ENCODE measurements at places on chromosomes 5 and 9.

- no peak for DNase-seq
Measured at GRCh38 chr9:89919171-89919681, 314.4 kb downstream of the GADD45G start.

DNA sequence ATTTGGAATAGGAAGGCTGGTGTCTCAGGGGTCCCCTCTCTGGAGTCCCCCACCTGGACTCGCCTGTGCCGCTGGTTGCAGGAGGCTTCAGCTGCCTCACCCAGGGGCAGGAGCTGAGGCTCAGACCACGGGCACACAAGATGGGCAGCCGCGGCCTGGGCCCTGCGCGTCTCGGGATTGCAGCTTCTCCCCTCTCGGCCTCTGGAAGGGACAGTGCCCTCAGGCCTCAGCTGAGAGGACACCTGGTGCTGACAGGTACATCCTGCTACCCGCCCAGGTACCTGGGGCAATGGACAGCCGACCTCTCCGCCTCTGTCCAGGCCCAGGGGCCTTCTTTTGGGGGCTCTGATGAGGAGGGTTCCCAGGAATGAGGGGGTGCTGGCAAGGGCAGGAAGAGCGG lies 38.3 kb downstream of the UNC5A start:
- no peak for DNase-seq

- DNase-seq = peak; percentile 80
Measured at GRCh38 chr5:179907556-179908324, at the start of gene TBC1D9B. TBC1D9B (minus strand) TSS chr5:179907897; CDS start chr5:179907821, 76 bp downstream.

DNA sequence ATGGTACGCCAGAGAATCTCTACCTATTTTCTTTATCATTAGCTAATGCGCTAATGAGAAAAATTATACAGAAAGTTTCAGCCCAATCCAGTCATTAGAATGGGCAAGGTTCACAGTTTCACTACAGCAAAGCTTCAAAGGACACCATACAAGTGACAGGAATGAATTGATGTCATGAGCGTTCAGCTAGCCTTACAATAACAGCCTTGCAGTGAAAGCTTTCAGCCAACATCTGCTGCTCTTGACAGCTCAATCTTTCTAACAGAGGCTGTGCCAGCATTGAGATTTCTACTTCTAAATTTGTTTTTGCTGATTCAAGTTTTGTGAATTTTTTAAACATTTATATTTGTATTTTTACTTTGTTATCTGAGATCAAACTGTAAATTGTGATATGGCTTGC lies 302.4 kb upstream of the FAM174A start:
- no peak for DNase-seq

DNA sequence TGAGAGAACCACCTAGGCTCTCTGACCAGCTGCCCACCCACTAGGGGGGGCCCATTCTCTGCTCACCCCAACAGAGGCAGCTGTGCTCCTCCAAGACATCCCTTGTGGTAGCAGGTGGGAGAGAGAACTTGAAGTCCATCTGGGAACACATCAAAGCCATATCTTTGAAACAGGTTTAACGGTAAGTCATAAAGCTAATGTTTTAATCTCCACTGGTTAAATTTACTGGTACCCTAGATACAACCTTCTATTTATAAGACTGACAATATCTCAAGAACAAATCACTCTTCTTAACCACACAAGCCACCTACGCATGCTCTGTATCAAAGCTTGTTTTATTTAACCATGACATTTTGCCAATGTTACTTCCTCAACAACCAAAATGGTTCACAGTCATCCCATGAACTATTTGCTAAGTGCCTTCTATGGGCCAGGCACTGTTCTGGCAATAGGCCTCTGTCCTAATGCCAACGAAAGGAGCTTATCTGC lies 20.4 kb downstream of the AUH start:
- DNase-seq = no peak

DNA sequence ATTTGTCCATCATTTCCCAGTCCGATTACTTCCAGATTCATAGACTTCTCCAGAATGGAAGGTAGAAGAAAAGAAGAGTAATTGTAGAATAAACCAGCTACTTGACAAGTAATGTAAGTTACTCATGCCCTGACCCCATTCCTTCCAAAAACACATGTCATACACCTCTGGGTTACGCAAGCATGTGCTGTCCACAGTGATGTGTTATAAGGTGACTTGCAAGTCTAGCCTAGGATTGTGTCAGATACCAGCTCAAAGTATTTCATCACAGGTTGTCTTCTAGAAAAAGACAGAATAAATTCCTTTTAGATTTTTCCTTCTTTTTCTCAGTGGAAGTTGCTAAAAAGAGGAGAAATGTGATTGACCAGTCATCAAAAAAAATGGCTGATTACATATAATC lies 8.0 kb upstream of the TLR4 start:
- no peak for DNase-seq

DNA sequence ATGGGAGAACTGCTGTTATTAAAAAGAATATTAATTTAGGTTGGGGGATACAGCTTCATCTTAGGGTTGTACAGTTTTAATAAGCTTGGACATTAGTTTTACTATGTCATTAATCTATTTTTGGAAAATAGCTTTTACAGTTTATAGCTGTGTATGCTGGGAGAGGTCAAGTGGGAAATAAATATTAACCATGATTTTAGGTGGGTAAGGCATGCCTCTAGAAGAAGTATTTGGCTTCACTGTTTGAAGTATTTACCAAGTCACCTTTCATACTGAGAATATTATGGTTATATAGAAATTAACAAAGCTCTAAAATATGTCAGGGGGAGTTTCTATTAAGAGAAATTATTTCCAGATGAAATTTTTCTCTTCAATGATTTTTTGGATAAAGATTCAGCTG lies 5.2 kb downstream of the C5orf22 start:
- no peak for DNase-seq

DNA sequence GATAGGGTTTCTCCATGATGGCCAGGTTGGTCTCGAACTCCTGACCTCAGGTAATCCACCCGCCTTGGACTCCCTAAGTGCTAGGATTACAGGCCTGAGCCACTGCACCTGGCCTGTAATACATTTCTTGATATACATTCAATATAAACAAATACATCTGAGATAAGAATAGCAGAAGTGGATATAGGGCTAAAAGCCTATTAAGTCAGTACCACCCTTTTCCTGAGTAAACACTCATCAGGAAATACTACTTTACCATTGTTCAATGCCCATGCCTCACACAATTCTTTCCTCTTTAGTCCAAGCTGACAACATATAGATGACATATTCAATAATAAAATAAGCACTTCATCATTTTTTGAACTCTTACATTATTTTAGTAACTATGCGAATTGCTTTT lies 64.8 kb downstream of the MRPS27 start:
- DNase-seq = no peak

DNA sequence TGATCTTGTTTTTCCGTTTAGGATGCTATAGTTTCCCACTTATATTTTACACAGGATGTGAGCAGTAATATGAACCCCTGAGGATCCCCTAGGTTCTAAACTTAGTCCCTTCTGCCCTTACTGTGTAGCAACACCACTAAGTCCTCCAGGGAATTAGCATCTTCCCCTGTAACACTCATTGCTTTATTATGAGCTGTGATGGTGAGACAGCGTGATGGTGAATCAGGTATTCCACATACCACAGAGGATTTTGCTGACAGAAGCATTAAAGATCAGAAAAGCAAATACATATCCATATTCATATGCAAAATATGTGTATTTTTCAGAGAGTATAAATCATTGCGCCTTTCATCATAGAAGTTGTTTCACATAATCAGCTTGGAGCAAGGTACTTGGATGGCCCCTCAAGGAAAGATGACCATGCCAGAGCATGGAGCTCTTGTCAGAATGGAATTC lies 317.0 kb downstream of the ICE1 start:
- no peak for DNase-seq

- no peak for DNase-seq
Measured at GRCh38 chr5:170166101-170166500, 60.4 kb downstream of the FOXI1 start.

GRCh38 chr5:36496471-36496870 lies 109.9 kb upstream of the SLC1A3 start:
- DNase-seq = no peak

GRCh38 chr9:137070906-137071275 lies 534 bp upstream of the SAPCD2 start:
- no peak for DNase-seq

DNA sequence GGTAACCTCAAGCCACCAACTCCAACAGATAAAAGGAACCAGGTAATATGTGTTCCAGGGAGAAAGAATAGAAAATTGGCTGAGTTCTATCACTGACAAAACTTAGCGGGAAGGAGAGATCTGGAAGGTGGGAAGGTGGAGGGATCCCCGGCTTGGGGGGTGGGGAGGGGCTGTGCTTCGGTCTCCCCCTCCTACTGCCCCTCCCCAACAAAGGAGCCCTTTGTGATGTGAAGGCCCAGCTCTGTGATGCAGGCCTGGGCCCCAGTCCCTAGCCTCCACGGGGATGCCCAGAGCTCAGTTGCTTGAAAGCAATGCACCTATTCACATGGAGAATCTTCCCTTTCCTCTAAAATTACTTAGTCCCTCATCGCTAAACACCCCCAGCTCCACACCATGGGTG lies 4.4 kb upstream of the ZNF484 start:
- no peak for DNase-seq

- no peak for DNase-seq
Measured at GRCh38 chr5:55570026-55570425, 35.3 kb upstream of the PLPP1 start.

DNA sequence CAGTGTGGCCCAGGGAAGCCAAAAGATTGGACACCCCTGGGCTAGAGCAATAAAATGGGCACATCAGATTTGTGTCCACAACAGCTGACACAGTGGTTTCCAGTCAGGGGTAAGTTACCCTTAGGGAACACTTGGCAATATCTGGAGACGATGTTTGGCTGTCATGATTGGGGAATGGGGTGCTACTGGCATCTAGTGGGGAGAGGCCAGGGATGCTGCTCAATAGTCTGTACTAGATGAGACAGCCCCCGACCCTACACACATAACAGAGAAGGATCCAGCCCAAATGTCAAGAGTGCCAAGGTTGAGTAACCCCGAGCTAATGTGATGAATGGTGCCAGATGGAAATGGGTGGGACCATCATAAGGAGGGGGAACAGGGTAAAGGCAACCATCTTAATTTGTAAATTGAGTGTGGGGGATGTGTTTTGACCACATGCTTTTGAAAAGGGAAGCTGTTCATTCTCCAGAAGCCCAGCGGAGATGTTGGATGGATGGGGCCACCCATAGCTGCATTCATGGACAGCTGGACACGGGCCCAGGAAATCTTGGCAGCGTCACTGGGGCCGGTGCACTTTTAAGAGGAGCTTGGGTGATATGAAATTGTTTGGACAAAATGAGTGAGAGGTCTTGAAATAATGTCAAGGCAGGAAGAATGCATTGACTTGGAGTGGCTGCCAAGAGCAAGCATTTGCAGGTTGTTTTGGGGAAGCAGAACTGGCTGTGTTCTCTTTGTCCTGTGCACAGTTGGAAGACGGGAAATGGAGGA lies 33.4 kb downstream of the SYK start:
- peak; percentile 43 for DNase-seq

GRCh38 chr5:180367991-180368390 lies 14.9 kb upstream of the GFPT2 start:
- DNase-seq = no peak

DNA sequence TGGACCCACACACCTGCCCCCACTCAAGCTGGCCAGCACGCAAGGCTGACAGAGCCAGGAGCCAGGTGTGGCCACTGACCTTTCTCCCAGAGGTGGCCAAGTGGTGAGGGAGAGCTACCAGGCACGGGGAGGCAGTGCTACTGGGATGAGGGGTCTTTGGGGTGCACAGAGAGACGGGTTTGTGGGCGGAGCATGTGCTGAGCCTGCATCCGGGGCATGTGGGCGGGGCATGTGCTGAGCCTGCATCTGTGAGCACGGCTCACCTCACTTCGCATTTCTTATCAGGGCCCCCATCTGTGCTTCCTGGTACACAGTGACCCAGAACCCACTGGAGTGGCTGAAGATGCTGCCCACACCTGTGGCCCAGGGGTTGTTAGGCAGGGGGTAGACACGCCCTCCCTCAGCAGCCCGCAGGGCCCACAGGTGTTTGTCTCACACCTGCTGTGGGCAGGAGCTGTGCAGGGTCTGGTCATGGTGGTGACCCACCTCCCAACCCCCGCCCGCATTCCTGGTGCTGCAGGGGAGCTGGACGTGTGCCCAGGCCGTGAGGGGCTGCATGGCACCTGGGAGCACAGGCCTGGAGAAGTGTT lies 21.5 kb downstream of the CCDC187 start:
- DNase-seq = no peak

DNA sequence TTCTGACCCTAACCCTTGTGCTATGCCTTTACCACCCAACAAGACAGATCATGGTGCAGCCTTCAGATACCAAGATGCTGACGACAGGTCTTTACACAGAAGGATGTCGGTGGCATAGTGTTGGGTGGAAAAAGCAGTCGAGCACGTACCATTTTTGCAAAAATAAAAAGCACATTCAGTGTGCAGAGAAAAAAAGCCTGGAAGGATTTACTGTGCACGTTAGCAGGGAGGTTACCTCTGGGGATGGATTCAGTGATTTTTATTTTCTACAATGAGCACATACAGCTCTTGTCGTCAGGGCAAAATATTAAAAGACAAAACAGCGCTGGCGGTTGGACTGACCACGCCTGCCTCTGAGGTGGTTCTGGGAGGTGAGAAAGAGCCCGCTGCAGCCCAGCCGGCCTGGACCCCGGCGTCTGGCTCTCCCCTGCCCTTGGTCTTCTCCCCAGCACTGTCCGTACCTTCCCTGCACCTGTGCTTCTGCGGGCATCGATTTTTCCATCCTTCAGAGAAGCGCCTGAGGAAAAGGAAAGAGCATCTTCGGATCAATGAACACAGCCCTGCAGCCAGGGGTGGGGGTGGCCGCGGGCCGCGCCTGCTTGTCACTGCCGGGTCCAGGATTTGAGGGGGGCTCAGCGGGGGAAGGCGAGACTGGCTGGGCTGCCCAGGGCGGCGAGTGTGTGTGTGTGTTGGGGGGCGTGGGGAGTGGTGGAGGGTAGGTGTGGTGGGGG lies 200.0 kb upstream of the IER5L start:
- no peak for DNase-seq

DNA sequence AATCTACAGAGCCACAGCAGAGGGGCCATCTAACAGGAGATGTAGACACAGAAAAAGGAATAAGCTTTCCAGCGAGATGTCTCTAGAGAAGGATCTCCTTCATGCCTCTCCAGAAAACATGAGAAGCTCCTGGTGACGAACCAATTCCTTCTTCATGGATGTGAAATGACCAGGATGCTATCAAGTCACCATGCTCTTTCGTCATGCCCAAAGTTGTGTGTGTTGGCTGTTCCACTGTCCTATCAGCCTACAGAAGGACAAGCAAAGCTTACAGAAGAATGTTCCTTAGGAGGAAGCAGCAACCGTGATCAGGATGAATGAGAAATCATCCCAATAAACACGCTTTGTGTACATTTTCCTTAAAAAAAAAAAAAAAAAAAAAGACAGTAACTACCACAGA lies 54.4 kb downstream of the ALDH7A1 start:
- no peak for DNase-seq

- no peak for DNase-seq
Measured at GRCh38 chr5:114636271-114636670, 274.4 kb downstream of the KCNN2 start.

DNA sequence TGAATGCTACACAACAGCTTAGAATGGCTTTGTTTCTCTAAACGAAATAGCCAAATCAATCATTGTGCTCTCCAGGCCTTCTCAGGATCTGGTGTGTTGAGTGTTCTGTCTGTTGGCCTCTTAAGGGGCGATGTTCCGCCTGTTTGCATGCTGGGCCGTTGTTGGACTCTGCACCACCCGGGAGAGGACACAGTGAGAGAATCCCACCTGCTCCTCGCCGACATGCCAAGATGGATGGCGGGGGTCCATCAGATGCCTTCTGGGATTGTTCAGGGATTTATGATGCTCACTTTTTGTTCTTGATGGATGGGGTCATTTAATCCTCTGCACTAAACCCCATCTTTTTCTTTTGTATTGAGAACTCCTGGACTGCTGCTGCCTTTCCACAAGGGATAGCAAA lies 159.9 kb downstream of the NTRK2 start:
- peak; percentile 54 for DNase-seq
